Type B pancreatic cell (in vitro differentiated cells): ENCODE measurements at places on chromosomes 3 and 15. TPM values are rescaled to one million over a fixed set of nuclear protein-coding genes. Genes with fewer than 3 reads are reported as not detected.

Gene P2RY12
- not detected in 2 replicates for total RNA-seq

Gene EIF5A2
- total RNA-seq = 3.7 and 10.0 TPM in 2 replicates

Gene ATR
- 22.1 and 30.0 TPM in 2 replicates for total RNA-seq

Gene MESP2
- not detected in 2 replicates for total RNA-seq

Gene CP
- 4.0 and 7.4 TPM in 2 replicates for total RNA-seq

Gene SACM1L
- 37.5 and 51.6 TPM in 2 replicates for total RNA-seq

Gene SNX22
- total RNA-seq = 1.3 and 2.7 TPM in 2 replicates

Gene ITIH1
- 8.0 and 12.2 TPM in 2 replicates for total RNA-seq

Gene CLRN1
- total RNA-seq = not detected in 2 replicates

Gene DUOX2
- total RNA-seq = 3.1 TPM in 2 replicates

DNA sequence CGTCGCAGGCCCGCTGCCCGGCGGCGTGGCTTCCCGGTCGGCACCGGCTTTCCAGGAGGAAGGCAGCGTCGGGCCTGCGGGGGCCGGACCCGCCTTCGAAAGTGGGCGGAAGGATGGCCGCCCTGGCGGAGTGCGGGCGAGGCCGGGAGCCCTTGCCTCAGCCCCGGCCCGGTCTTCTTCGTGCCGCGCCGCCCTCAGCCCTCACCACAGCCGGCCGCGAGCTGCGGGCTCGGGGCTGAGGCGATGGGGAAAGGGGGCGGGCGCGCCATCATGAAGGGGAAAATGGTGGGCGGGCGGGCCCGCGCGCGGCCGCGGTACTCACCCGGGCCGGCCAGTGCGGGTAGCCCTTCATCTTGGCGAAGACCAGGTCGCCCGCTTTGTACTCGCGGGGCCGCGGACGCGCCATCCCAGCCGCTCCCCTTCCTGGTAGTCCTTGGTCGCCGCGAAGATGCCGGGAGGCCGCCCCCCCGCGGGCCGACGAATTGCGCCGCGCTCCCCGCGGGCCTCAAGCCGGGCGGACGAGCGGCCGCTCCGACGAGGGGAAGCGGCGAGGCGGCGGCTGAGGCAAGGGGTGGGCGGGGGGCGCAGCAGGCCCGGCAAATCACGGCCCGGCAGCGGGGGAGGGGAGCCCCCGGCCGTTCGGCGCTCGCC, 489 bp downstream of the HDGFL3 start:
- peaks cover 30% of the 10 kb centered on the region for H3K4me1 ChIP-seq
- H3K36me3 ChIP-seq = no peaks in the 10 kb centered on the region
- H3K27me3 ChIP-seq = no peaks in the 10 kb centered on the region
- DNase-seq = peak; percentile 75
- peak overlapping the region; percentile 24 for H3K4me3 ChIP-seq
- no peak overlapping the region for H3K27ac ChIP-seq

GRCh38 chr3:46663591-46664135, 29.8 kb downstream of the ALS2CL start:
- peaks cover 3% of the 10 kb centered on the region for H3K27me3 ChIP-seq
- H3K4me1 ChIP-seq = peaks cover 40% of the 10 kb centered on the region
- H3K36me3 ChIP-seq = no peaks in the 10 kb centered on the region
- peak overlapping the region; percentile 44 for H3K27ac ChIP-seq
- peak overlapping the region; percentile 61 for H3K4me3 ChIP-seq
- DNase-seq = no peak

- H3K4me3 ChIP-seq = no peak overlapping the region
- peaks cover 4% of the 10 kb centered on the region for H3K27me3 ChIP-seq
- no peak overlapping the region for H3K27ac ChIP-seq
These were observed 14.0 kb downstream of the CHCHD4 start for GRCh38 chr3:14110699-14111098.

DNA sequence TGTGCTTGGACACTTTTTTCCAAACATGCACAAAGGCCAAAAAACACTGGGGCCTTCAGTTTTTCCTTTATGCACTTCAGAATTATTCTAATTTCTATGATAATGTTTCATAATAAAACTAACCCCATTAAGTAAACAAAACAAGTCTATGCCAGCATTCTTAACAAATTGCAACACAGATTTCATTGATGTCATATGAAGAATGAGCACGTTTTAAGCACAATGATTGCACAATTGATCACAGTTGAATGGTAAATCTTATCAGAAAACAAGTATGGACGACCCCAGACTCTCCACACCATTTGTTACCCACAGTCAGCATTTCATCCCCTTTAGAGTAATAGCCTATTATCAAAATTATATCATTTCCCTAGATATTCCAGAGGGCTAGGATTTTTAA, 46.7 kb upstream of the PROK2 start:
- H3K4me1 ChIP-seq = no peaks in the 10 kb centered on the region
- DNase-seq = no peak
- H3K4me3 ChIP-seq = no peak overlapping the region
- peaks cover 4% of the 10 kb centered on the region for H3K27me3 ChIP-seq
- H3K27ac ChIP-seq = no peak overlapping the region
- no peaks in the 10 kb centered on the region for H3K36me3 ChIP-seq

- H3K36me3 ChIP-seq = no peaks in the 10 kb centered on the region
- no peak overlapping the region for H3K27ac ChIP-seq
- H3K27me3 ChIP-seq = no peaks in the 10 kb centered on the region
- no peak overlapping the region for H3K4me3 ChIP-seq
These were observed 34.7 kb downstream of the MAP3K13 start for GRCh38 chr3:185397676-185398075.

DNA sequence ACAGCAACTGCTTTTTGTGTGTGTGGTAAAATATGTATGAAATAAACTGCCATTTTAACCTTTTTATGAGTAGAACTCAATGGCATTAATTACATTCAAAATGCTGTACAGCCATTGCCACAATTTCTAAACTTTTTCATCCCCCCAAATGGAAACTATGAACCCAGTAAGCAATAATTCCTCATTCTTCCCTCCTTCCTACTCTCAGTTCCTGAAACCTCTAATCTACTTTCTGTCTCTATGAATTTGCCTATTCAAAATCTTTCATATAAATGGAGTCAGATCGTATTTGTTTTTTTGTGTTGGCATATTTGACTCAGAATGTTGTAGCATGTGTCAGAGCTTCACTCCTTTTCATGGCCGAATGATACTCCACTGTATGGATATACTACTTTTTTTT, 5.3 kb upstream of the BLM start:
- peaks cover 11% of the 10 kb centered on the region for H3K4me1 ChIP-seq
- H3K36me3 ChIP-seq = peaks cover 8% of the 10 kb centered on the region
- DNase-seq = no peak
- H3K27ac ChIP-seq = no peak overlapping the region

DNA sequence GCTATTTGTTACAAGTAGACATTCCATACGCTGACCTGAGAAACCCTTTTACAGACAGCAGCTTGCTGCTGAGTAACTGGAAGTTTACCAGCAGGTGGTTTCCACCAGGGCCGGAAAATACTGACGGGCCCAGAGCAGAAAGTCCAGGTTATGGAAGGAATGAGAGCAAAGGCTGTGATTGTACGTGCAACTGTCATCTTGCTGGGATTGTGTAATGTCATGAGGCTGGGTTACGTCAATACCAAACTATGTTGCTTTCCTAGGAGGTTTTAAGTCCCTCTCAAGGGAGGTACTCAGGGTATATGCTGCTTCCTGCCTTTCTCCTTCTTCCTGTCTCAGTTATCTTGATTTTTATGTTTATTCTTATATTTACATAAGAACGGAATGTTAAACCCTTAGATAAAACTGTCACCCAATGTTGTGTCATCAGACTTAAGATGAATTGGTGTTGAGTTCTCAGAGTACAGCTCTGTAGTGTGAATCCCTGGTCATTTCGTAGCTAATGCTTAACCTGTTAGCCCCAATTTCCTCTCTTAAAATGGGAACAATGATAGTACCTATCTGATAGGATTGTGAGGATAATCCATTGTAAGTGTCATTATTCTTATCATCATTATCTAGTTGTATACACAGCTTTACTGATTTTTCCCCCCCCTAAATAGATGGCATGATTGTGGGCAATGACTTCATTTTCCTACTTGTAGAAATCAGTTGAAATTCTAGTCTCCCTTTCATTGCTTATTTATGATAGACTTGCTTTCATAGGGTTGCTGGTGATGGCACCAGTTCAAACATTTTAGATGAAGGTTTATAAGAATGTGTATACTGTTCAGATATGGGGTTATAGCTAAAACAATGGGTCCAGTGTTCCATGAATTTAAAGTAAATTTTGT, 101.4 kb downstream of the FNDC3B start:
- H3K4me1 ChIP-seq = peaks cover 61% of the 10 kb centered on the region
- peak overlapping the region; percentile 40 for H3K4me3 ChIP-seq
- peaks cover 18% of the 10 kb centered on the region for H3K36me3 ChIP-seq
- H3K27me3 ChIP-seq = no peaks in the 10 kb centered on the region

- peaks cover 20% of the 10 kb centered on the region for H3K4me1 ChIP-seq
- peak; percentile 88 for DNase-seq
- peak overlapping the region; percentile 91 for H3K4me3 ChIP-seq
- no peaks in the 10 kb centered on the region for H3K36me3 ChIP-seq
These were observed 59.2 kb upstream of the FAM174B start for GRCh38 chr15:92714477-92715401.

- H3K4me1 ChIP-seq = peaks cover 14% of the 10 kb centered on the region
- peaks cover 11% of the 10 kb centered on the region for H3K36me3 ChIP-seq
- no peak overlapping the region for H3K4me3 ChIP-seq
These were observed 61.6 kb downstream of the TMEM39A start for GRCh38 chr3:119401503-119402440.

DNA sequence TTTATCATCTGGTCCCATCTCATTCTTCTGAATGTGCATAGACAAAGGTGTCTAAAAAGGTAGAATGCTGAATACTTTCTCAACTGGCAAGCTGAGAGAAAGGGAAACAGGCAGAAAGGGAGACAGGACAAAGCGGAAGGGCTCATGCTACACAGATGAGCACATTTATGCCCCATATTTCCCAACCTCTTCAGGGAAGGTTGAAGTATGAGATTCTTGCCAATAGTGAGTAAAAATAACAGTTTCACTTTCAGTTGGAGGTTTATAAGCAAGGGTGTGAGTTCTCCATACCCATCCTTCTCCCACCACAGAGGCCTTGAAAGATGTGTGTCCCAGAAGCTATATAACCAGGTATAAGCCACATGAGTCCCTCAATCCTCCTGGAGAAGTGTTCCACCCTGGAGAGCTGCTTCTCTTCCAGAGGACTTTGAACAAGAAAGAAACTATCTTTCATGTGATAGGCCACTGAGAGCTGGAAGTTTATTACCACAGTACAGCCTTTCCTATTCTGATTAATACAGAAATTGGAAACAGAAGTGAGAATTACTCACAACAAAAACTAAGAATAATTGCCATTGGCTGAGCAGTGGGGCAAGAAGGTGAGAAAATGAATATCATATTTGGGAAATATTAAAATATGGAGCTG, 709.4 kb upstream of the NR2F2 start:
- peaks cover 17% of the 10 kb centered on the region for H3K4me1 ChIP-seq
- H3K27me3 ChIP-seq = no peaks in the 10 kb centered on the region
- no peak overlapping the region for H3K27ac ChIP-seq

DNA sequence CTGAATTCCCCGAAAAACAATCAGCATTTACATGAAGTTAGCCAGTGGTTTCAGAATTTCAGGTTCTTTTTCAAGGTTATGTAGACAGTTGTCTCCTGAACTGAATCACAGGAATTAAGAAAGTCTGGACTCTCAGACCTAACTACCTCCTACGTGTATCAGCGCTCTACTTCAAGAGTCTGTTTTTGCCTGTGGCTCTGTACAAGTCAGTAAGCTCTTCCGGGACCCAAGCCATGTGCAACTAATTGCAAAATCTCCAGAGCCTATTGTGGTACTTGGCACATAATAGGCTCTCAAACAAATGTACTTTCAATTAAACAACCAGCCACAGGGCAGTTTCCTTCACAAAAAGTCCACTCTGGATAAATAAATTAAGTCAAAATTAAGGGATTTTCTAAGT, 414.2 kb downstream of the PDCD6IP start:
- no peaks in the 10 kb centered on the region for H3K36me3 ChIP-seq
- H3K4me3 ChIP-seq = no peak overlapping the region
- peak overlapping the region; percentile 72 for H3K27ac ChIP-seq
- no peak for DNase-seq

DNA sequence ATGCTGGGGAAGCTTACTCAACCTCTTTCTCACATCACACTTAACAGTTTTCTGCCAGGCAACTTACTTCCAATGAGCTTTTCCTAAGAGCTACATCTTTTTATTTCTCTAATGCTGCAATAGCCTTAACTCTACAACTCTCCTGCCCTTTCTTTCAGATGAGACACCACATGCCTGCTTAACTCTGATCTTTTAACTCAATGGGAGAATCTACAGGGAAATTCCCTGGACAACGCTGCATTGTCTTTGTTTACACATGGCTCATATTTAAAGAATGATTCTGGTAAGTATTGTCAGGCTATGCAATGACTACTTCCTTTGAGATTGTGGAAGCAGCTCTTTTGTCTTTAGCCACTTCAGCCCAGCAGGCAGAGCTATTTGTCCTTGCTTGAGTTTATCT, 353.1 kb upstream of the BCHE start:
- H3K4me1 ChIP-seq = no peaks in the 10 kb centered on the region
- no peak overlapping the region for H3K27ac ChIP-seq
- no peak overlapping the region for H3K4me3 ChIP-seq
- H3K27me3 ChIP-seq = no peaks in the 10 kb centered on the region
- no peaks in the 10 kb centered on the region for H3K36me3 ChIP-seq

- peaks cover 20% of the 10 kb centered on the region for H3K4me1 ChIP-seq
- no peak overlapping the region for H3K27ac ChIP-seq
- H3K4me3 ChIP-seq = no peak overlapping the region
- DNase-seq = no peak
- no peaks in the 10 kb centered on the region for H3K36me3 ChIP-seq
These were observed 21.3 kb downstream of the DUT start for GRCh38 chr15:48352474-48353072.

DNA sequence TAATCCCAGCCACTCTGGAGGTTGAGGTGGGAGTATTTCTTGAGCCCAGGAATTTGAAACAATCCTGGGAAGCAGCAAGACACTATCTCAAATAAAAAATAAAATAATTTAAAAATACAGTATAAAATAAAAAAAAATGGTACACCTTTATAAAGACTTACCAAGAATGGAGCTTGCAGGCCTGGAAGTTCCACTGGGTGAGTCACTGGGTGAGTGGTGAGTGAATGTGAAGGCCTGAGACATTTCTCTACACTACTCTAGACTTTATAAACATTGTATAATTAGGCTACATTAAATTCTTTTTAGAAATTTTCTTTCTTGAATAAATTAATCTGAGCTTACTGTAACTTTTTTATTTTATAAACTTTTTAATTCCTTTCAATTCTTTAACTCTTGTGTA, 609.1 kb upstream of the BCHE start:
- no peaks in the 10 kb centered on the region for H3K4me1 ChIP-seq
- no peaks in the 10 kb centered on the region for H3K36me3 ChIP-seq
- no peak overlapping the region for H3K27ac ChIP-seq
- H3K27me3 ChIP-seq = no peaks in the 10 kb centered on the region

- H3K4me3 ChIP-seq = no peak overlapping the region
- DNase-seq = no peak
- no peak overlapping the region for H3K27ac ChIP-seq
- no peaks in the 10 kb centered on the region for H3K36me3 ChIP-seq
- no peaks in the 10 kb centered on the region for H3K4me1 ChIP-seq
These were observed 23.0 kb upstream of the BFSP2 start for GRCh38 chr3:133376810-133377209.

DNA sequence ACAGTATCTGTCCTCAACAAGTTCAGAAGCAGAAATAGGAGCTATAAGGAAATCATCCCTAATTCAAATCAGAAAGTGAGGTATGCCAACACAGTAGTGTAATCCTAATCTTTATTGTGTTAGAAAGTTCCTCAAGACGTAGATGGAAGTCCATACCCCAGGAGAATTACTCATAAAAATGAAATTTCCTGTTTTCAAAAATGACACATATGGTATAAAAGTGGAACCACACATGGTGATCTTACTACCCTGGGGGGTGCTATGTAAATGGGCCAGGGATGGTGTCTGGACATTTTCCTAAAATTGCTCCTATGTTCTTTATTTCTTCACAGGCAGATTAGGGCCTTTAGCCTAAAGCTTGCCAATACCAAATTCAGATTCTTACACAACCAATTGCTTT, 204.1 kb downstream of the ARRDC4 start:
- no peak overlapping the region for H3K27ac ChIP-seq
- no peak overlapping the region for H3K4me3 ChIP-seq
- DNase-seq = no peak
- H3K4me1 ChIP-seq = peaks cover 2% of the 10 kb centered on the region
